ENCODE measurements at places on chromosomes 7 and 10. TPM values are rescaled to one million over a fixed set of nuclear protein-coding genes. Genes with fewer than 3 reads are reported as not detected.
A peak's percentile ranks its signal among the peaks of the same experiment; 100 is the strongest.

The STEAP1B gene
- 1.1 TPM for total RNA-seq

The GGCT gene
- 127 TPM for total RNA-seq

The LRIT1 gene
- not detected for total RNA-seq

The GJD4 gene
- total RNA-seq, result not detected

The FXYD4 gene
- not detected for total RNA-seq

The BICC1 gene
- 11.8 TPM for total RNA-seq

The CDHR3 gene
- total RNA-seq, result 0.58 TPM

The MINDY4 gene
- 7.5 TPM for total RNA-seq

The SUGCT gene
- 5.0 TPM for total RNA-seq

DNA sequence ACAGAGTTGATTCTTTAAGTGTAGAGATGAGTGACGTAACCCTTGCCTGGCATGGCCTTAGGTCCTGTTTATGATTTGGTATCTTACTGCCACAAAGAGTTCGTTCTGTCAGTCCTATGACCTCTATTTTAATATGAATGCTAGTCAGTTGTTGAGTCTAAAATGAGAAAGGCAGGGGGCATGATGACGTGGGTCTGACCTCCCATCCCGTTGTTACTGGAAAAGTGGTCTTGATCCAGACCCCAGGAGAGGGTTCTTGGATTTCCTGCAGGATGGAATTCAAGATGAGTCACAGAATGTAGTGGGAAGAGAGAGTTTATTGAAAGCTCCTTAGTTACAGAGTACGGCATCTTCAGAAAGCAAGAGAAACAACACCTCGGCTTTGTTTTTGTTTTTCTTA is 317.0 kb upstream of the COBL start:
- no peak for DNase-seq

- DNase-seq, result no peak
Observed at GRCh38 chr10:17923728-17924127, 28.0 kb upstream of the SLC39A12 start.

DNA sequence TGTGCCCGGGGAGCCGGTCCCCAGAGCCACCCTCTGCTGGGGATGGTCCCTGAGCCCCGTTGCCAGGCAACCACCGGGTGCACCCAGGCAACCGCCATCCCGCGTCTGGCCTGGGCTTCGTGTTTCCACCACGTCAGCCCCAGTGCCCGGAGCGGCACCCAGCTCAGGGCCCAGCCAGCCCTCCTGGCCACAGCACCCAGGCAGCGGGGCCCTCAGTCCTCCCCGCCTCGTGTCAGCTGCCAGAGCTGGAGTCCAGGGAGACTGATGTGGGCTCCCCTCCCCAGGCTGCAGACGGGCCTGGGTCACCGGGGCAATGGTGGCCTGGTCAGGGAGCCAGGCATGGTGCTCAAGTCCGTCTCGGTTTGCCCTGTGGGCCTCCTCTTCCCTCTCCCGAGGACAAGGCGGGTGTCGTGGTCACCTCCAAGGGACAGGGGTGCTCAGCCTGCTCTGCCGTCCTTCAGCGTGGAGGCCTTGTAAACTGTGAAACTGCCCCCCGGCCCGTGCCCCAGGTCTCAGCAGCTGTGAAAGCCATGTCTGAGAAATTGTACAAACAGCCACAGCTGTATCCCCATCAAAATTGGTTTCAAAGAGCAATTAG is 72.5 kb downstream of the MICALL2 start:
- no peak for DNase-seq

- no peak for DNase-seq
Observed at GRCh38 chr7:159143780-159144757, 598 bp downstream of the VIPR2 start.

GRCh38 chr7:39606352-39606751 is 17.0 kb upstream of the RALA start:
- DNase-seq, result no peak

DNA sequence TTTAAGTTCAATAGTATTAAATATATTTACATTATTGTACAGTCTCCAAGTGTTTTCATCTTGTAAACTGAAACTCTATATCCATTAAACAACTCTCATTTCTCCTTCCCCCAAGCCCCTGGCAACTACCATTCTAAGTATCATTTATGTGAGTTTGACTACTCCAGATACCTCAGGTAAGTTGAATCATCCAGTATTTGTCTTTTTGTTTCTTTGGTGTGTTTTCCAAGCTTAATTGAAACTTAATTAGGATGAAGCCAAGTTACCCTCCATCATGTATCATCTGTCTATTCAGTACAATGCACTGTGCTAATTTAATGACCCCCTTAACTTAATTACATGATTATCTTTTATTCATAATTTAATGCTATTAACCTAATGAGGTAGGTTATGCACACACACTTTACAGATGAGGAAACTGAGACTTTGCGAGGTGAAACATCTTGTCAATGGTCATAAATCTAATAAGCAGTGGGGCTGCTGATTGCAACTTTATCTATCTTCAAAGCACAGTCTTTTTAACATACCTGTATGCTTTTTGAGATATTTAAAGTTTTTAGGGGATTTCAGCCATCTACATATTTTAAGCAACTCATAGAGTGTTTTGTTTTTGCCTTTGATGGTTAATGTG is 663 bp downstream of the MACC1 start:
- no peak for DNase-seq

DNA sequence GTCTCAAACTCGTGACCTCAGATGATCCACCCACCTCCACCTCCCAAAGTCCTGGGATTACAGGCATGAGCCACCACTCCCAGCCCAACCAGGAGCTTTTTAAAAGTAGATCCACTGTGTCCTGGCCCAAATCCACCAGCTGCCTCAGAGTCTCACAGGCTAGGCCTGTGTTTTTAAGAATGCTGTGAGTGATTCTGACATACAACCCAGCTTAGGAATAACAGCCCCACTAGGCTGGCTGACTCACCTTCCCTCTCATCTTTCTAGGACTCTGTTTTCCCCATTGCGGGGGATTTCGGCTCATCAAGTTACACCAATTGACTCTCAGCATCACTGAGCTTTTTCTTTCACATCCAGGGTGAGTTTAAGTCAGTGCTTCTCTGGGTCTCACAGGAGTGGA is 207.6 kb downstream of the SKIDA1 start:
- DNase-seq, result no peak

DNA sequence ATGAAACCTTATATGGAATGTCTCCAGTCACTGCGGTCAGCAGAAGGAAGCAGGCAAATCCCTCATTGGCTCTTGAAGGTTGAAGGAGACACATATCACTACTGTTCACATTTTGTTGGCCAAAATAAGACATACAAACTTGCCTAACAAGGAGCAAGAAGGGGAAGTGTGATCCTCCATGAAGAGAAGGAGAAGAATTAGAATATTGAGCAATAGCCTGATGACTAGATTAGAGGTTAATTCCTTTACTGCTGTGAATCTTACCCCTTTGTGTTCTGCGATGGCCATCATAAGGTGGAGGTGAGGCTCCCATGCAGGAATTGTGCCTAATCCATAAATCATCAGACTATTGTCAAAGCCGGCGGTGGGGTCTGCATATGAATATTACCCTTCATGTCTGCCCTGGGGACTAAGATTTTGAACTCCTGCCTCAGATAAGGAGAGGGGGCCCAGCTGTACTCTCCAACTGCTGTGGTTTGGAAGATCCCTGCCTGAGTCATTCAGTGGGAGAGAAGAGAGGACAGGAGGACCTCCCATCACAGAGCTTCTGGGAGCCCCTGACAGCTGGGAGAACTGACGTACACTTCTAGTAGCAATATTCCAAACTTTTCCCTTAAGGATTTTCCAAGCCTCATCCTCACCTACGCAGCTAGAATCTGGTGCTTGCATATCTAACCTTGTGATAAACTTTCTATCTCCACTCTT is 398.5 kb downstream of the REEP3 start:
- DNase-seq, result no peak

GRCh38 chr10:36465604-36466379 is 659.6 kb upstream of the ANKRD30A start:
- no peak for DNase-seq

DNA sequence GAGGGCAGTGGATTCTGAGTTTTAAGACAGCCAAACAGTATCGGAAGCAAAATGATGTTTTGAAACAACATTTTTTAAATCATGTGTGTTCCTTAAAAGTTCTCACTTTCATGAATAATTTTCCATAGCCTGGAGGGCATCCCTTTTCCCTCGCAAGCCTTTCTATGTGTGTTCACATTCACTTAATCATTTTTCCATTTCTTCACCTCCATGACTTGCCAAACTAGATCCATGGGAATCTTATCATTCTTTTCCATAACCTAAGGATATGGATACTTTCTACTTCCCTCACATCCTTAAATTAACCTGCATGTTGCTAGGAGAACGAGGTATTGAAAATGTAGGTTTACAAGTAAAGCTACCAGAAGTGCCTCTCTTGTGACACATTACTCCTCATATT is 94.2 kb upstream of the NPVF start:
- no peak for DNase-seq

DNA sequence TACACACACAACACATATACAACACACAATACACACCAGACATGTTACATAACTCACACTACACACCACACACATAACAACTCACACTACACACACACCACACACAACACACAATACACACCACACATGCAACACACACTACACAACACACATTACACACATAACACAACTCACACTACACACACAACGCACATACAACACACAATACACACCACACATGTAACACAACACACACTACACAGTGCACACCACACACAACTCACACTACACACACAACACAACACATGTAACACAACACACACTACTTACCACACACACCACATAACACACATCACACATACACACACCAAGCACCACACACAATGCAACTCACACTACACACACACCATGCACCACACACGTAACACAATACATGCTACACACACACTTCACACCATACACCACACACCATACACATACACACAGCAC is 166.5 kb downstream of the KCNMA1 start:
- no peak for DNase-seq

DNA sequence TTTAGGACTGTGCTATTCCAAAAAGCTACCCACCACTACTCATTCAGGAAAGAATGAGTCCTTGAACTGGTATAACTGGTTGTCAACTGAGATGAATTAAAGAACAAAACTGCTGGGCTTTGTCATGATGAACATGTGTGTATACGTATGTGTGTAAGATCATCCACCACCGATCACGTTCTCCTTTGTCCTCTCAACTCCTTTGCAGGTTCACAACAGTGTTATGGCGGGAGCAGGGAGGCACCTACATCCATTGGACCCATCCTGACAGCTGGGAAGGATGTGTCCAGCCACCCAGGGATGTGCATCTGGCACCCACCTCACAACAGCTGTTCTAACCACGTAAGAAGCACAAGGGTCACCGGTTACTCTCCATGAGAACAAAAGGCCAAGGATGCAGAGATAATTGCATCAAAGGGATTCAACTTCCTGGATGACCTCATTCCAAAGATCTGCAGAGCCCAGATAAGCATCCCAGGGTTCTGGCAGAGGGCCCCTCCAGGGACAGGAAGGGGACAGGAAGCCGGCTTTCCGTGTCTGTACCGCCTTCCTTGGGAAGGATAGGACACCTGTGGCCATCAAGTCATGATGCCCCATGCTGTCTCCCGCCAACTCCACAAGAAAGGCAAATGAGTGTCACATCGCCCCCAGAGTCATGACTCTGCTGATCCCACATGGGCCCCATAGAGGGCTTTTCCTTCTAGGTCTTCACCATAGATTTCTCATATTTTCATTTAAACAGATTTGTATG is 66.1 kb downstream of the STEAP1B start:
- no peak for DNase-seq

GRCh38 chr7:133697585-133697984 is 429.6 kb upstream of the LRGUK start:
- DNase-seq, result no peak

DNA sequence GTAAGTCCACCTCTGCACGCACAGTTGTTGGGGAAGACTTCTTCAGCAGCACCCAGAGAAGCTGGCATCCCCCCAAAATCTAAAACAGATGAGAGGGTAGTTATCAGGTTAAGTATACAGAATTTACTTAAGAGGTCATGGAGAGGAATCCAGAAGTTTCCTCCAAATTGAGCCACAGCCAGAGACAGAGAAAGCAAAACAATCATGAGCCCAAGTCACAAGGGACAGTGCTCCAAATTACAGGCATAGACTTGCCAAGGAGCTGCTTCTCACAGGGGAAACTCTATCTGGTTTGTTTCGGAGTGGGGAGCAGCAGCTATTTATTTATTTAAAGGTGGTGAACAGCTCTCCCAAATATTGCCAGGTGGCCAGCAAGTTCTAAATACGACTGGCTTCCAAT is 308.4 kb downstream of the SKIDA1 start:
- no peak for DNase-seq

DNA sequence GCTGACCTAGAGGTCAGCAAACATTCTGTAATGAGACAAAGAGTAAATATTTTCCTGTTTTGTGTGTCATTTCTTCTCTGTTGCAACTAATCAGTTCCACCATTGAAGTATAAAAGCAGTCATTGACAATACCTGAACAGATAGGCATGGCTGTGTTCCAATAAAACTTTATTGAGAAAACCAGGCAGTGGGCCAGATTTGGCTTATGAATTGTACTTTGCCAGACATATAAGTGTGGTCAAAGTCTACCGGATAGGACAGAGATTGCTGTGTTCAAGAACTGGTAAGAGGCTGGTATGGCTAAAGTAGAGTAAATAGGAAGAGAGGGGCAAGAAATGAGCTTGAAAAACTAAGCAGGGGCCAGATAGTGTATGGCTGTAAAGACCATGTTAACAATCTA is 38.3 kb upstream of the TAC1 start:
- DNase-seq, result no peak

- DNase-seq, result peak; percentile 59
Observed at GRCh38 chr7:23530405-23530804, 1.4 kb downstream of the TRA2A start.

DNA sequence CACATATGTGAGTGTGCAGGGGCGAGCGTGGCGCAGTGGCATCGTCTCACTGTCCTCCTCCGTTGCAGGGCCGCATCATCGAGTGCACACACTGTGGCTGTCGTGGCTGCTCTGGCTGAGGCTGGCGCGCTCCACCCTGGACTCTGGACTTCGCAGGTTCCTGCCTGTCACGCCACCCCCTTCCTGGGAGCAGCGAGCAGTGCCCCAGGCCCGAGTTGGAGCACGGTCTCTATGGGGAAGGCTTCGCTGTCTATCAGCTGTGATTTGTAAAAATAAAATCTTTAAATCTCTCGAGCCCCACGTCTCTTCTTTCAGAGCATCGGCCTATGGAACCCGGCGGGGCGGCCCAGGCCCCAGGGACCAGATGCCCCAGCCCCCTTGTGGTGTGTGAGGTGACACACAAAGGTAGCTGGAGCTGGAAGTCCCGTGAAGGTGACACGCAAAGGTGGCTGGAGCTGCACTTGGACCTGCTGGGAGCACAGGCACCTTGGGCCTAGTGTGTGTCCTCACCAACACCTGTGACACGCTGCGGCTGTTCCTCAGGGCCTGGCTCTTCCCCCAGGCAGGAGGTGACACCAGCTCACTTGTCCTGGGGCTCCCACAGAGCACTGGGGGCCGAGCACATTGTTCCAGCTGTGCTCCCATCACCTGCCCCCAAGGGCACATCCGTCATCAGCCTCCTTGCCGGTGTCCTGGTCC is 10.7 kb downstream of the BUD31 start:
- DNase-seq, result no peak

DNA sequence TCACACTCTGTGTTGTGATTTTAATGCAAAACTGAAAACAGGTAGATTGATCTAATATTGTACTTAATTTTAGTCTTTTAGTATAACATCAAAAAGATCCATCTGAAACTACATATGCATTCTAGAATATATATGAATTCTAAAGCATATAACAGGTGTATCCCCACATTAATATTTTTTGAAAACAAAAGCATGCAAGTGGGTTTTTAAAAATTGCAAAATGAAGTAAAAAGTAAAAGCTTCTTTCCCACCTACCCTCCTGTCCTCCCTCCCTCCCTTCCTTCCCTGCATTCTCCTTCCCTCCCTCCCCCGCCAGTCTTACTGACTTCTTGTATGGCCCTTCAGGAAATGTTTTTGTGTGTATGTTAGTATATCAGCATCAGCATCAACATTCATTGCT is 14.6 kb upstream of the STMP1 start:
- no peak for DNase-seq
